ENCODE measurements at places on chromosomes 7 and 10.

GRCh38 chr10:112739592-112740353 lies 210.3 kb upstream of the TCF7L2 start:
- DNase-seq = no peak

DNA sequence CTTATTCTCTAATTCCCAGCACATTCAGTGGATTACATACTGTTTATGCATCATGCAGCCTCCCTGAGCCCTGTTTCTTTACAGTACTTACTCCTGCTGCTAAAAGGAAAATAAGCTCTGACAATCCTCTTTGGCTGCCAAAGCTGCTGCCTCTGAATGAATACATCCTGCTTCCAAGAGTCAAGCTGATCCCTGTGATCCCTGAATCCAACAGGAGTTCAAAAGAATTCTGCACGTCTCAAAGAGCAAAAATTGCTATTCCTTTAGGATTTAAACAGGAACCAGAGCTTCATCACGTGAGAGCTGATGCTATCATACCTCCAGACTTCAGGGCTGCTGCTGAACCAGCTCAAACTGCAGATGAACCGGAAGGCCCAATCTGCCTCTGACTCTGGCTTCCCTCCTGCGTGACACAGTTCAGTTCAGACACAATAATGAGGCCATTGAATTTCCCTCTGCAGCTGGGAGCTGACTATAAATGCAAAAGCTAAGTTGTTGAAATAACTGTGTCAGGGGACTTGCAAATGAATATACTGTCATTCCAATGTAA lies 851.0 kb upstream of the PHF14 start:
- no peak for DNase-seq

DNA sequence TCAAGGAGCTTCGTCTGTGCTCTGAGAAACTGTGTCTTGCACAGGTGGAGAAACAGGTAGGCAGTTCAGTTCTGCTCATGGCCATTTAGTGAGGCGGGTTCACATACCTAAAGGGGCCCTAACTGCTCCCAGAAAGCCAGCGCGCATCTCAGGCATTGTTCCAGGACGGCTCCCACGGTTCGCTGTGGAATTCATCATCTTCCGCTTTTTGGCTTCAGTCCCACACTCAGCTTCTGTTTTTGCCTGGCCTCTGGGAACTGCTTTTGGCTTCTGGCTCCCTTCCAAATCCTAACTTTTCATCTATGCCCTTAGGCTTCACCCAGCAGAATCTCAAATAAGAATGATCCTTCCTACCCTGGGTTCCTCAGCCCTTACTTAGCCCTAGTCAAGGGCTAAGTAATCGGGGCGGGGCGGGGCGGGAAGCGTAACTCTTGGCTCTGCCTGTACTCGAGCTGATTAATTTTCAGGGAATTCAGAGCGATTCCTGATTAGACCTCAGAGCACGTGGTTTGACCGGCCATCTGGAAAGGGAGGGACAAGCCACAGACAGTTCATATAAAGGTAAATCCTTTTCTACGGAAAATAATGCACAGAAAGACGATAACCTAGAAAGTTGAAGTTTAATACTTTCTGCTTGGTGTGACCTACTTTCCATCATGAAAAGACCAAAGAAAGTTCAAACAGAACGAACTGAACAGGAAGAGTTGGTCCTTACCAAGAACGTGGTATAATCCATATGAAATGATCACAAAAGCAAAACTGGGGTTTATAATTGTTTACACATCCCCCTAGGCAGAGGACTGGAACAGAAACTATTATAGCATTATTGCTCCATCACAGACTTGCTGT lies 105.7 kb downstream of the ST8SIA6 start:
- DNase-seq = no peak

GRCh38 chr7:43640679-43641078 lies 57.8 kb downstream of the STK17A start:
- no peak for DNase-seq

GRCh38 chr7:52161483-52161882 lies 844.9 kb upstream of the COBL start:
- DNase-seq = no peak

GRCh38 chr7:128211626-128212025 lies 29.5 kb upstream of the LEP start:
- DNase-seq = no peak

DNA sequence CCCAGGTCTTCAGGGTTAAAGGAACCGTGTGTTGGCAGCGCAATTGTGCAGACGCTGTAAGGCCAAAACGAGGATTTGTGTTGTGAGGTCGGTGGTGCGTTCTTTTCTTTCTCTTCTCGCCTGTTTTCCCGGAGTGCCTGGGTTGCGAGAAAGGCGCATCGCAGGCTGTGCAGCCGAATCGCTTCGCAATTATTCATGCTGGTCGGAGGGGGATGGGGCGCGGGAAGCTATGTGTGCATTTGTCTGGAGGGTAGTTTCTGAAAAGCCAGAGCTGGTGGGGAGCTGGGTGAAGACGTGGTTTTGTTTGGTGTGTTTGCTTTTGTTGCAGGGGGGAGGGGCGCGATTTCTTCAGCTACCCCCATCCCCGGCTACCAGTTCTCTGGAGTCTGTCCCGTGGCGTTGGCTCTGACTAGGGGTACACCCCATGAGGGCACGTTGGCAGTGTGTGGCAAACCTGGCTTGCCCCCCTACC lies 2.1 kb downstream of the MXI1 start:
- DNase-seq = peak; percentile 72

- no peak for DNase-seq
These were observed 59.2 kb downstream of the CDK13 start for GRCh38 chr7:40009301-40009700.

GRCh38 chr7:17983221-17984062 lies 43.1 kb upstream of the SNX13 start:
- no peak for DNase-seq

DNA sequence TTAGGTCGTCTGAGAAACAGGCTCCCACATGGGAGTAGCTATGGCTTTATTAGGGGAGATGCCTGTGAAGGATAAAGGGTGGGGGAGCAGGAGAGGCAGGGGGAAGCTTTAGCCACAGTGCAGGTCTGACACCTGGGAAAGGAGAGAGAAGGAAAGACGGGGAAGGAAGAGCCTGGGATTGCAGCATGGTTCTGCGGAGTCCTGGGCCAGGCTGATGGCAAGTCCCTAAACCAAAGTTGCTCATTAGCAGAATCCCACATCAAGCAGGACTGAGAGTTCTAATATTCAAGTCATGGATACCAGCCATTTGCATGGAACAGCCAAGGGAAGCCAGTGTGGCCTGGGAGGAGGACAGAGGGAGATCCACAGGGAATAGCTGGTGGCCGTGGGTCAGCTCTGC lies 414.8 kb downstream of the RPS24 start:
- DNase-seq = no peak

DNA sequence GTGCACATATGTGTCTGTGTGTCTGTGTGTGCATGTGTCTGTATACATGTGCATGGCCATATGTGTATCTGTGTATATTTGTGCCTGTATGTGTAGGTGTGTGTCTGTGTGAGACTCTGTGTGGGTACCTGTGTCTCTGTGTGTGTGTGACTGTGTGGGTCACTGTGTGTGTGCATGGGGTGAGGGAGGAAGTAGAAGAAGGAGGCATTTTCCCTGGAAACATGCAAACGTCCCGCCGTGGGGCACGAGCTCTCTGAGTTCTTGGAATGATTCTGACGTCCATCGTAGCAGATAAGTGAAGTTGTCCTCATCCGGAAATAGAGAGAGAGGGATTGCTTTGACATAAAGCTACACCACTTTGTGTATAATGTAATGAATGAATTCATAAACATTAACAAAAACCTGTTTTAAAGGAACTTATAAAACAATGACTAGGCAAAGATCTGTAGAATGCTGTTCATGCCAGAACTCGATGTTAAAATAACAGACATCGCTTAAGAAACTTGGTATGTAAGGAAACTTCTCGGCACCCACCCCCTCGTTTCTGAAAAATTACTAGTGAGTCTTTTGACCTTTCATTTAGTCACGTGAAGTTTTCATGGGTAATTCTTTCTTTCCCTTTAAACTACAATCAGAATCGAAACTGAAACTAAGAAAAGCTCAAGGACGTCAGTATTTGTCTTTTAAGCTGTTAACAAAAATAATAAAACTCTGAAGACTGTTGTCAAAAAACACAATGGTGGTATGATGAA lies 43.6 kb upstream of the KLF6 start:
- peak; percentile 61 for DNase-seq

DNA sequence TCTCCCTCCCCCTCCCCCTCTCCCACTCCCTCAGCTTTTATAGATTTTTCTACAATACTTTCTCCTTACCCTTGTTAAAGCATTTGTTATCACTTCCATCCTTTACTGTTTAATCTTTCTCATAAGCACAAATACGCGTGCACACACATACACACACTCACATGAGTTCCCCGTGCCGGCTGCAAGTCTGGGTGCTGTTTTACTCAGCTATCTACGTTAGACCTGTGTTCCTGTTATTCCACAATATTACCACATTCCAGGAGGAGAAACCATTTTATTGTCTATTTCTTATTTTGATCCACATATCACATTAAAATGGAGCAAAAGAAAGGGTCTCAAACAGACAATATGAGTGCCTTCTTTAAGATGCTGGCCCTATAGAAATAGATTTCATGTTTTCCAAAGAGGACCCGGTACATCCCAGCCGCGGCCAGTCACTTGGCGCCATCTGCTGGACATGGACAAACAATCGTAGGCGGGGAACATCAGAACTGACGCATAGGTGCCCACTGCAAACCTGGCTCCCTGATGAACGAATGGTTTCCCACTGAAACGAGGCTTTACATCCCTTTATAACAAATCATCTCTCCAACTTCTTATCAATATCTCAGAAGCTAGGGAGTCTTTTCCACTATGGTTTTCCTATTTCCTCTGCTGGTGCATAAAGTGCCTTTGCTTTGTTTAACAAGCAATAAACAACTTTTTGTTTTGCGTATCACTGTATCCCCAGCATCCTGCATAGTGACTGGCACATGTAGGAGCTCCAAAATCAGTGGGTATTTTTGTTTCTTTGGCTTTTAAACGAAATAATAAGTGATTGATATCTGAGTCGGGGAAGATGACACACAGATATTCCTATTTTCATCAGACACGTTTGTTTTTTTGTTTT lies 25.2 kb upstream of the OPTN start:
- DNase-seq = peak; percentile 51

DNA sequence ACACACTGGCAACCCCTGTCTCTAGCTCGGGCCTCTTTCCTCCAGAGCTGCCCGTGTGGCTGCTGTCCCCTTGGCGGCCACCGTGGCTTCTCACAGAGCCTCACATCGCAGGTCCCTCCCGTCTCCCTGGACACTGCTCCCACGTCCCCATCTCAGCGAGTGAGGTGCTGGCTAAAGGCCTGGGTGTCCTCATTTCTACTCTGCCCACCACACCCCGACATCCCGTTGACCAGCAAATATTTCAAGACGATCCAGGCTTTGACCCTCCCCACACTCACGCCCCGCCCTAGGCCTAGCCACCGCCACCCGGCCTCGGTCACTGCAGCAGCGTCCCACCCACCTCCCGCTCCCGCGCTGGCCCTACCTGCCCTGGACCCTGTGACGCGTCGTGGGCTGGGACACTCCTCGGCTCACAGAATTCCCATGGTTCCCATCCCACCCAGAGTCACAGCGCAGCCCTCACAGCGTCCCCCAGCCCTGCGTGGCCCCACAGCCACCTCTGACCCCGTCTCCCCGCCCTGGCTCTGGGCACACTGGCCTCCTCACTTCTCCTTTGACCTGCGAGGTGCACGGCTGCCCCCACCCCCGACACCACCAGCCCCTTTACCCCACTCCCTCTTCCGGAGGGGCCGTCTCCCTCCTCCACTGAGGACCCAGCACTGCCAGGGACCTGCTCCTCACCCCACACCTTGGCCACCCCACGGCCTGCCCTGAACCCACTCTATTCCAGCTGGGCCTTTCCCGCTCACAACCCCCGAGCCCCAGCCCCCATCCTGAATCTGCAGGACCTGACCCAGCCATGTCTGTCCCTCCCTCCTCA lies 6.9 kb downstream of the ADAP1 start:
- DNase-seq = no peak

DNA sequence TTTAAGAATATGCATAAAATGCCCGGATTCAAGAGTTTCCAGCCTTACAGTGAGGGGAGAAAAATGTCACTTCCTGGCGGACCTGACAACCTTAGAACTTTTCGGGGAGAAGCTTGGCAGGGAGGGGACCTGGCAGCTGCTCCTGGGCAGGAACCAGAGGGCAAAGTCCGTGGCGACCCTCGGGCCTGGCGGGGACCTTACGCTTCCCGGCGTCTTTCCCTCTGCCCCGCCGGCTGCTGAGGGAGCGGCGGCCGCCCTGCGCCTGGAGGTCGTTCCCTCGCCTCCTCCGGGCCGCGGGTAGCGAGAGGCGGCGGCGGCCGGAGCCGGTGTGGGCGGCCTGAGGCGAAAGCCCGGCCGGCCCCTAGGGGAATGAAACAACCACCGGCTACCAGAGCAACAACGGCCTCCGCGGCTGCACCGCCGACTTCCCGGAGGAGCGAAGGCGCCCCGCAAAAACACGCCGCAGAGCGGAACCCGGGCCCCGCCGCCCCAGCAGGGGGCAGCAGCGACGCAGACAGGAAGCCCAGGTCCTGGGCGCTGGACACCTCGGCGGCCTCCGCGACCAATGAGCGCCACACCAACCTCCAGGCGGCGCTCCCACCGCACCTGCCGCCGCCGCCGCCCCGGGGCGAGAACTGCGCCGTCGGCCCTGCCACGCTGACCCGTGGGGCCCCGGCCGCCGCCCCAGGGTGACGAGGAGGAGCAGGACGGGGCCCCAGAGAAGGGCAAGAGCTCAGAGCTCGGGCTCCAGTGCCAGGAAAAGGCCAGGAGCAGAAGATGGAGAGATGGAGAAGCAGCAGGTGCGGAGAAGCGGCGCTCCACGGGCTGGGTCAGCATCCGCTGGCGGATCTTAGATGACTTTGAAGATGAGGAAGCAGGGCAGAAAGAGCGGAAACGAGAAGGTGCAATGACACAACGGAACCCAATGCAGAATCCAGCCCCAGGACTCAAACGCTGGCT lies 10.5 kb upstream of the ACSM6 start:
- peak; percentile 90 for DNase-seq

GRCh38 chr7:105760551-105761447 lies 115.6 kb downstream of the ATXN7L1 start:
- no peak for DNase-seq

- DNase-seq = no peak
These were observed 274.4 kb downstream of the HTR7 start for GRCh38 chr10:90583416-90583815.

DNA sequence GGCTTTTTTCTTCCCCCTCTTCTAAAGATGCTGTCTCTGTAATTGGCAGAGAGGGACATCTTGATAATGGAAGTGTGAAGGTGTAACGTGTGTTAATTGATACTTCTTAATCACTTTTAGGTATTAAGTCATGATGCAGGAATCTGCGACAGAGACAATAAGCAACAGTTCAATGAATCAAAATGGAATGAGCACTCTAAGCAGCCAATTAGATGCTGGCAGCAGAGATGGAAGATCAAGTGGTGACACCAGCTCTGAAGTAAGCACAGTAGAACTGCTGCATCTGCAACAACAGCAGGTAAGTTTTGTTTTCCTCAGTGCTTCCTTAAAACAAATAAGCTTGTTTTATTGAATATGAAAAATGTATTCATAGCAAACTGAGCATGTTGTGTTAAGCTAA lies 11.8 kb downstream of the FOXP2 start:
- DNase-seq = no peak

GRCh38 chr7:116052006-116052405 lies 21.4 kb upstream of the TFEC start:
- DNase-seq = no peak

GRCh38 chr10:109887776-109888175 lies 35.5 kb downstream of the XPNPEP1 start:
- DNase-seq = no peak

Data from ACHN (cell line).